ENCODE measurements at places on chromosomes 13 and 19.

GRCh38 chr13:97285221-97285955, 63.3 kb downstream of the MBNL2 start:
- no peak for DNase-seq

DNA sequence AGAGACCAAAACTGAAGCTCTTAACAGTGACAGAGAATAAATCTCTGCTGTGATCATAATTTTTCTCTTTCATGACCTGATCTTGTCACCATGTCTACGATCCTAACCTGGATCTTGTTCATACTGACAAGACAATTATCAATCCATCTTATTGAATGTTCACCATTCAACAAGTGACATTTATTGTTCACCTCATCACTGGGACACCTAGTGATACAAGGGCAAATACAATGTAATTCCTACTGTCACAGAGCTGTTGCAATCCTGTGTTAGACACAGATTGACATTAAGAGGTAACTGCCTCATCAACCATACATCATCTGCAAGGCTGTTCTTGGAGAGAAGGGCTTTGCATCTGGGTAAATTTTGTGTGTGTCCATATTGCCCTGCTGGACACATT, 942.4 kb upstream of the PRR20A start:
- no peak for DNase-seq

GRCh38 chr13:80921971-80922370, 581.0 kb upstream of the SPRY2 start:
- DNase-seq: no peak

GRCh38 chr19:31531326-31531725, 182.1 kb upstream of the TSHZ3 start:
- no peak for DNase-seq

DNA sequence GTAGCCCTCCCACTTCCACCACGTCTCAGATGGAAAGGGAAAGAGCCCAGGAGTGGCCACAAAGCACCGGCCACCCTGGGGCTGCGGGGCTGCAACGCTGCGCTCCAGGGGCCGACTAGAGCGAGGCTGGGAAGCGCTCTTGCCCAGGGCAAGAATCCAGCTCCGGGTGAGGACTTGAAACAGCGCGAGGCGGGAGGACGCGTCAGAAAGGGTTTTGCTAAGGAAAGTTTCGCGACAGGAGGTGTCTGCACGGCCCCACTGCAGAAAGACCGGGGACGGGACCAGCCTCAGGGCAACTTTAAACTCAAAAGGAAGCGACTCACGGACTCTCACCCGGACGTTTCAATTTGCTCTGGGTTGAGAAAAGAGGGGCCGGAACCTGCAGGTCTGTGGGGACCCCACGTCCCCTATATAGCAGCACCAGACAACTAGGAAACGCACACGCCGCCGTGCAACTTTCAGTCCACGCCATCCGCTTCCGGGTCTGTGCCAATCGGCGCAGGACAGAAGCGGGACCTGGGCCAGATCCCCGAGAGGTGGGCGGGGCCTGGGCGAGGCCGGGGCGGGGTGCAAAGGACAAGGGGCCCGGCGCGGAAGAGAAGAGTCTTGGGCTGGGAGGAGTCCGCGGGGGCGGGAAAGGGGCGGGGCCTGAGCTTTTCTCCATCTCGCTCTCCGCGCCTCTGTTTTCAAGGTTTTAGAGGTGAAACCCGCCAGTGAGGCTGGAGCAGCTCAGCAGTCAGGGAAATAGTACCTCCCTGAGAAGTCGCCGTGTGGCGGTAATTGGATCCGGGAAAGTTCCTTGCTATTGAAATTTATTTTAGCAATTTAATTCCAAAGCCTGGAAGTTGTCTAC, at the start of gene ZNF816:
ZNF816 (minus strand) TSS at position 488 of the 853 bp plus-strand sequence. CDS start 6,792 bp downstream, outside the sequence.
- peak; percentile 99 for DNase-seq

DNA sequence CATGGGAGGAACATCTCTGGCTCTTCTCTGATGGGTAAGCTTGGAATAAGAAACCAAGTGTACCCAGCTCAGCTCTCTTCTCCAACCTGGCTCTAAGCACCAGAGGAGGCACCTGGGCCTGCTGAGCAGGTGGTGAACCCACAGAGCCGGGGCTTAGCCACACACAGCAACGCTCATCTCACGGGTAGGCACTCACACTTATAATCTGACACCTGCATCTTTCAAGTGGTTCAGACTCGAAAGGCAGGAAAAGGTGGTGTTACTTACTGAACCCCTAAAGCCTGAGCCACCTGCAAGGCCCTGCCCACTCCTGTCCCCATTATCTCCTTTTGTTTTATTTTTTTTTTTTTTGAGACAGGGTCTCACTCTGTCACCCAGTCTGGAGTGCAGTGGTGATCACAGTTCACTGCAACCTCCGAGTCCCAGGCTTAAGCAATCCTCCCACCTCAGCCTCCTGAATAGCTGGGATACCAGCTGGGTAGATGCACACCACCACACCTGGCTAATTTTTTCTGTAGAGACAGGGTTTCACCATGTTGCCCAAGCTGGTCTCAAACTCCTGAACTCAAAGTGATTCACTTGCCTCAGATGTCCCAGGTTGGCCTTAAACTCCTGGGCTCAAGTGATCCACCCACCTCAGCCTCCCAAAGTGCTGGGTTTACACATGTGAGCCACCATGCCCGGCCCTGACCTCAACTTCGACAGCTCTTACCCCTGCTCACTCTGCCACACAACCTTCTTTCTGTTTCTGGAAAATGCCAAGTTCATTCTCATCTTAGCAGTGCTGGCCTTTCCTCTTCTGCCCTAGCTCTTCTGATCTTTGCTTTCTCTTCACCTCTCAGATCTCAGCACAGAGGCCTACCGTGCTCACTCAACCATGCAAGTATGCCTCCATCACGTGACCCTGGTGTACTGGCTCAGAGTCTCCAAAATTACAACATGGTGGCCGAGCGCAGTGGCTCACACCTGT, 9.7 kb downstream of the FBXL12 start:
- DNase-seq: no peak

DNA sequence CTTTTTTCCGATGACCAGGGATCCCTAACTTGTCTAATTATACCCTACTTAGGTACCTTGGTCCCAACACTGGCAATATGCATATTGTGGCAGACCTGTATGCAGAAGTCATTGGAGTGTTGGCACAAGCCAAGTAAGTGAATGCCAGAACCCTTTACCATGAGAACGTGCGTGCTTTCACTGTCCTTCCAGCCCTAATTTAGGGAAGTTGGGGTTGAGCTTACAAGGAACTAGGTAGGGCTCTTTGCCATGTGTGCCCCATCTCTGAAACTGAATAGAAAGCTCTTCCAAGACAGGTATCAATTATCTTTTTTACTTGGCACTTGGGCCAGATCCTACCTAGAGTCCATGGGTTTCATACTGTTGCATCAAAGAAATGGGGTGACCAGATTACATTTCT, 93.2 kb downstream of the FRY start:
- no peak for DNase-seq

GRCh38 chr13:96199315-96199714, 109.4 kb downstream of the HS6ST3 start:
- no peak for DNase-seq

DNA sequence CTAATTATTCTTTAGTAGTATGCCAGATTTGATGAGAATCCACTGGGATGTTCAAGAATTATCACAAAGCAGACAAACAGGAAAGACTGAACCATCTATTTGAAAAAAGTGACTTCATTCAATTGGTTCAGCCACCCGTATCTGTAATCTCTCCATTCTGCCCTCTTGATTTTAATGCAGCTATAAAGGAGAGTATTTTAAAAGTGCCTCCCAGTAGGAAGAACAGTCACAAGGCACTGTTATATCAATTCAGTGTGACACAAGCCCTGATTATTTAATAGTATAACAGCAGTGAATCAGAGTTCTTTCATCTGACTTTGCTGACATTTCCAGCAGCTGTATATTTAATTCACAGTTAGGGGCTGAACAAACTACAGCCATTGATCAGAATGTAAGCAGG, 77.3 kb upstream of the SLAIN1 start:
- DNase-seq: no peak

DNA sequence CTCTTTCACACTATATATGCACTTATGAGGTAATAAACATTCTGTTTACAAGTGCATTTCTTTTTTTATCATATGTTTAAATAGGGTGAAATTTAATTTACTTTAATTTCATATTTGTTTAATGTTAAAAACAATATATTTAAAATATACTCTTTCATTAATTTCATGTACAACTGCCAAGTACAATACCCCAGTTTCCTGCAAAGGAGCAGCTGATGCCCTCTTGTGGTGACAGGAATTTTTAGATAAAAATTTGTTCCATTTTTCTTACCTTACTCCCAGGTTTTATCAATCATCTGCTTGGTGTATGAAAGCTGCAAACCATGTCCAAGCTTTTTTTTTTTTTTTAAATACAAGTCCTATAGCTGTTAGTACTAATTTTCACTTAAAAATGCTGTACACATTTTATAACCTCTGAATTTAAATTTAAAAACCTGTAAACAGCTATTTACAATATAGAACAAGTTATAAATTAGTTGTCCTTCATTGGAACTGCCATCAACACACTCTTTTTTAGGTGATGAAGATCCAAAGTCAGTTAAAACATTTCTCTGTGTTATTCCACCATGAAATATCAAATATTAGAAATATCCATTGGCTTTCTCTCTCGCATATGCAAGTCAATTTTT, 4.9 kb downstream of the PCDH20 start:
- no peak for DNase-seq

DNA sequence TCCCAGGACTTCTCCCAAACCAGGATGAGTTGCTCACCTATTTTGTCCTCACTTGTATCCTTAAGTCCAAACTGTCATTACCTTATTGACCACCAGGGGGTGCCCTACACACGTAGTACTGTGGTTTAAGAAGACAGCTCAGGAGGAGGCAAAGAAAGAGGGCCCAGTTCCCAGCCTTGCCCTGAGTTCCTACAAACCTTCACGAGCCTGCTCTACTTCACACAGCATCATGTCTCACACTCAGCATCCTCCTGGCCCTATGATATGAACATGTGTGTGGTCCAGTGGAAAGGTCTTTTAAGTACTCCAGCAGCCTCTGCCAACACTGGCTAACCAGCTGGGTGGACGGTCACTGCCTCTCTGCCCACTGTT, 8.1 kb upstream of the ZNF784 start:
- peak; percentile 81 for DNase-seq

GRCh38 chr13:65154661-65155447, 2075.3 kb downstream of the PCDH9 start:
- DNase-seq: no peak

- DNase-seq: no peak
Measured at GRCh38 chr19:49838885-49839588, 11.9 kb upstream of the PTOV1 start.

- DNase-seq: no peak
Measured at GRCh38 chr13:100725472-100725871, 50.9 kb upstream of the TMTC4 start.

DNA sequence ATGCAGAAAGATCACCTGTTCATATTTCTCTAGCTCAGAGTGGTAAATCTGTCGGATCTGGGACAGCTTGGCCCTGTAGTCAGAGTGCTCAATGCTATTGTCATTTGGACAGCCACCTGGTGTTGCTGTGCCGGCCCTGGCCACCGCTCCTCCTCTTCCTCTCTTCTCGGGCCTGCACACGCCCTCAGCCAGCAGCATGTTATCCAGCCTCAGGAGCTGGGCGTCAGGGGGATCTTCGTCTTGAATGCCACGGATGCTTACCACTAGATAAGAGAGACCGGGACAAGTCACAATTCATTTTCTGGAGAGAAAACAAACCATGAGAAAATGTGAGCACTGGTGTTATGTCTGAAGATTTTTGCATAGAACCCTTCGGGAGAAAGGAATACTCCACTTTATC, 32.5 kb downstream of the CILP2 start:
- no peak for DNase-seq

DNA sequence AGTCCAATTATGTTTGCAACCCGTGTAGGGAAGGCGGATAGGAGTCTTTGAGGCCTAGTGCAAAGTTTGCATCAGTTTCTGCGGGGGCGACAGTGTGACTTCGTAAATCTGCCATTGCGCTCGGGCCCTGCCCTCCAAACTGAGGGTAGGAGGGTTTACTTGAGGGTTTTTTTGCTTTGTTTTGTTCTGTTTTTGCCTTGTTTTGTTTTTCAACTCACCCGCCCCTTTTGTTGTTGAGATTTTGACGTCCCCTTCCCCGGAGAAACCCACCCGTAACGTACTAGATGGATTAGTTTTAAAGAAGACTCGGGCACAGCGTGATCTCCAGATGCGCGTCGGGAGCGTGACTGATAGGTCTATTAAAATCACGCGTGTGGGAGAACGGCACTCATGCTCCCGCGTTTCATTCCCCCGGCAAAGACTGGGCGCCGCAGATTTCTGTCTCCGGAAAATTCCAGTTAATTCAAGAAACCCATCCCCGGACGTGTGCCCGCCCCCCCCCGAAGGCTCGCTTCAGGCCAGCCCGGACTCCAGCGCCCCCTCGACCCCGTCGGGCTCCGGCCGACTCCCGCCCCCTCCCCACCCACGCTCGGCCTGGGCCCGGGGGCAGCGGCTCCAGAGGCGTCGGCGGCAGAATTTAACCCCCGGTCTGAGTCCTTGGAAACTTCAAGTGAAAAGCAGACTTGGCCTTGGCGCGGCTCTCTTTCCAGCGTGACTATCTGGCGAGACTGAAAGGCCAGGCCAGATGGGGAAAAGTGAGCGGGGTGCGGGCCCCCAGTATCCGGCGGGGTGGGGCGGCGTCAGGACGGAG, 5.0 kb downstream of the SOX1 start:
- no peak for DNase-seq

GRCh38 chr19:29622166-29623070, 16.3 kb downstream of the POP4 start:
- DNase-seq: no peak

DNA sequence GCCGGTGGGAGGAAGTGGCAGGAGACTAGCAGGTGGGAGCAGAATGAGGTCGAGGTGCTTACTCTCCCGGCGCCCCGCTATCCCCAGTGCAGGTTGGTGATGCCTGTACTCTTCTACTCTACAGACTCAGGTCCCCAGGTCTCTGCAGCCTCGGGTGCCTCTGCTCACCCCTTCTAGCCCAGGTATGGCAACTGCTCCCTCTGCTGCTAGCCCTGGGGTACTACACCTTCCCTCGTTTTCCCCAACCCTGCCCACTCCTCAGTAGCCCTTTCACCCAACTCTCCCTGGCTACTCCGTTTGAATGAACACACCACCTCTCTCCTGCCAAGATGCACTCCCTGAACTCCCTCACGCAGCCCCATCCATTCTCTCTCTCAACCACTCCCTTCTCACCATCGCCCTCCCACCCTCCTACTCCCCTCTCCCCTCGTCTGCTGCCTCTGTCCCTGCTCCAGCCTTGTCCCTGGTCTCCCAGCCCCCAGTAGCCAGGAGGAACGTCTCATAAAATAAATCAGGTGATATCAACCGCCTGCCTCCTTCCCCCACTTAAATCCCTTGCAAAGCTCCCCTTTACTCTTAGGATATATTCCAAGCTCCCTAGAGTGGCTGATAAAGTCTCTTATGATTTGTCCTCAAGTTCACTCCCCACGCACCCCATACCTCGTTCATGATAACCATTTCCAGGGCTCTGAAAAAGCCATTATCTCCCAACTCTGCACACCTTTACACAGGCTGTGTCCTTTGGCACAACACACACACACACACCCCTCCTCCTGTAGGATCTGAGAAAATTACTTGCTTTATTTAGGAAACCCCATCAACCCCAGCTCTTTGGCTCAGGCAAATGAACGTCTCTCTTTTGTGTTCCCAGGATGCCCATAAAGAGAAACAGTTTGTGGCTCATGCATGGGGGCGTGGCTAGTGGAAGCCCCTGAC, 8.2 kb upstream of the MEIS3 start:
- peak; percentile 76 for DNase-seq

- no peak for DNase-seq
Measured at GRCh38 chr19:4976401-4977298, 7.7 kb downstream of the KDM4B start.

GRCh38 chr13:60427285-60427684, 30.3 kb downstream of the TDRD3 start:
- DNase-seq: no peak
